ENCODE measurements at places on chromosomes 2 and 18.

DNA sequence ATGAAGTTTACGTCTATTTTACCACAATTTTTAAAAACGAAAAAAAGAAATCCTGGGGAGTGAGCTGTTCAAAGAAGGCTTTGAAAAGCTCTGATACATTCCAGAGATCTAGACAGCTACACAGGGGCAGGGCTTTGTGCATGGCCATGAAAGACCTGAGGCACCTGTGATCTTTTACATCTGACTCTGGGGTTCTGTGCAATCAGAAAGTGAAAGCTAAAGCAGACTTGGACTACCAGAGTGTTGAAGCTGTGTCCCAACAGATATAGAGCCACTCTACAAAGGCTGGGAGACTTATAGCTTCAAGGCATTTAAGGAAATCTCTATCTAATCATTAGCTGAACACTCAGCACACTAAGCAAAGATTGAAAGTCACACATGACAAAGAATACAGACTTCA is 34.1 kb downstream of the PARD6G start:
- DNase-seq: no peak

DNA sequence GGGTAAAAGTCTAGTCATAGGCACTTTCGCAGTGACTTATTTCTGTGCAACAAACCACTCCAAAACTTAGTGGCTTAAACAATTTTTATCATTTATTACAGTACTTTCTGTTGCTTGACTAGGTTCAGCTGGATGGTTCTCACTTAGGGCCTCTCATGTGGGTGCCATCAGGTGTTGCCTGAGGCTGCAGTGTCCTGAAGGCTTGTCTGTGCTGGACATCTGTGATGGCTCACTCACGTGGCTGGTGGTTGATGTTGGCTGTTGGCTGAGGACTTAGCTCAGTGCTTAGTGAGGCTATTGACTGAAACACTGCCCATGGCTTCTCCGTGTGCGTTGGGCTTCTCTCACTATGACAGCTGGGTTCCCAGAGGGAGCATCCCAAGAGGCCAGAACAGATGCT is 81.4 kb upstream of the GCFC2 start:
- DNase-seq: no peak

- DNase-seq: no peak
Observed at GRCh38 chr18:50126471-50126870, 68.5 kb downstream of the MYO5B start.

GRCh38 chr2:117536139-117536538 is 278.4 kb upstream of the DDX18 start:
- no peak for DNase-seq

- no peak for DNase-seq
Observed at GRCh38 chr2:237892478-237892877, 33.1 kb downstream of the RAMP1 start.

DNA sequence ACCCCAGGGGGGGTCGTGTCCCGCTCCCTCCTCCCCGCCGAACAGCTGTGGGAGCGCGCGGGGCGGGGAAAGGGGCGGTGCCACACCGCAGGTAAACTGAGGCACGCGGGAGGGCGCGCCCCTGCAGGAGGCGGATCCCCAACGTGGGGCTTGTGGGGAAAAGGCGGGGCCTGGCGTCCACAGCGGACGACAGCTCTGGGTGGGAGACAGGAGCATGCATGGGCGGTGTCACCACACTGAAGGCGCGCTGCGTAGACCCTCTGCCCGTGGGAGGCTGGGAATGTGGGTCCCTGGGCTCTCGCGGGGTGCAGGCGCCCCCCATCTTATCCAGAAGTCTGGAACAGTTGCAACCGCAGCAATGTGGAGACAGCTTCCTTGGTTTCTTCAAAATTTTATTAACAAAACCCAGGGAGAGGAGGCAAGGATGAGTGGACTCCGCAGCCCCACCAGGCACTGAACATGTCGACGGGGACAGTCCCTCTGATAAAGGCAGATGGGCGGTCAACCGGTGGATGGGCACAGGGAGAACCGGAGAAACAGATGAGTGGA is 723 bp upstream of the MBD1 start:
- DNase-seq: no peak
